ENCODE measurements at places on chromosomes 13 and 19.

- peak; percentile 19 for DNase-seq
Measured at GRCh38 chr13:29886446-29886845, 36.0 kb upstream of the UBL3 start.

GRCh38 chr13:50370303-50370950 lies 355.2 kb downstream of the KCNRG start:
- DNase-seq, result no peak

DNA sequence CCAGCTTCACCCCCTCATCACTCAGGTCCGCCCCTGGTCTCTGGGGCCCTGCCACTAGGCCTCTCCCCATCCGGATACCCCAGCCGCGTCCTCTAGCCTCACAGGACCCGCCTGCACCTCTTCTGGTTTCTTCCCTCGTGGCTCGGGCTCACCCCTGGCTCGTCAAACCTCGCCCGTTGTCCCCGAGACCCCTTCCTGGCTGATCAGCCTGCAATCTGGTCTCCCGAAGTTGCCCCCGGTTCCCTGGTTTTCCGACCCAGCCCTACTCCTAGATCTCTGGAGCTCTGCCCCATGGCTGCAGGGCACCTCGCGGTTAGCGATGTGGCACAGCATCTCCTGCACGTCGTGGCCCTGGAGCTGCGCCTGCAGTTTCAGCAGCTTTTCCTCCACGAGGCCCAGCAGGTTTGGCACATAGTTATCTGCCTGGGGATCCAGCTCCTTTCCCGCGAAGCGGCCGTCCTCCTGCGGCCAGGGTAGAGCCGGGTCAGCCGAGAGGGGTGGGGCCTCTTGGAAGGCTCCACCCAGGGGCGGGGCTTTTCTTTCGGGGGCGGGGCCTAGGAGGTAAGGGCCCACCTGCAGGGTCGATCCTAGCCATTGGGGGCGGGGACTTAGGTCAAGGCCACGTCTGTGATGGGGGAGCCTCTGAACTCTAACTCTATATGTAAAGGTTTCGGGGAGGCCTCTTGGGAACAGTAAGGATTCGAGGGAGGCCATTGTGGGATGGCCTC lies 2.4 kb upstream of the RGL3 start:
- DNase-seq, result peak; percentile 23

DNA sequence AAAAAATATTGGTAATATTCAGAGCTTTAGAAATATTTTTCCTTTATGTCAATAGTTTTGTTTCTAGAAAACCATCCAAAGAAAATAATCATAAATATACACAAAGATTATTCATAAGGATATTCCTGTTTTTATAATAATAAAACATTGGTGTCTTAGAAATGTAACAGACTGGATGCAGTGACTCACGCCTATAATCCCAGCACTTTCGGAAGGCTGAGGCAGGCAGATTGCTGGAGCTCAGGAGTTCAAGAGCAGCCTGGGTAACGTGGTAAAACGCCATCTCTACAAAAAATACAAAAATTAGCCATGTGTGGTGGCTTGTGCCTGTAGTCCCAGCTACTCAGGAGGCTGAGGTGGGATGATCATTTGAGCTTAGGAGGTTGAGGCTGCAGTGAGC lies 106.8 kb downstream of the DHRS12 start:
- DNase-seq, result no peak

DNA sequence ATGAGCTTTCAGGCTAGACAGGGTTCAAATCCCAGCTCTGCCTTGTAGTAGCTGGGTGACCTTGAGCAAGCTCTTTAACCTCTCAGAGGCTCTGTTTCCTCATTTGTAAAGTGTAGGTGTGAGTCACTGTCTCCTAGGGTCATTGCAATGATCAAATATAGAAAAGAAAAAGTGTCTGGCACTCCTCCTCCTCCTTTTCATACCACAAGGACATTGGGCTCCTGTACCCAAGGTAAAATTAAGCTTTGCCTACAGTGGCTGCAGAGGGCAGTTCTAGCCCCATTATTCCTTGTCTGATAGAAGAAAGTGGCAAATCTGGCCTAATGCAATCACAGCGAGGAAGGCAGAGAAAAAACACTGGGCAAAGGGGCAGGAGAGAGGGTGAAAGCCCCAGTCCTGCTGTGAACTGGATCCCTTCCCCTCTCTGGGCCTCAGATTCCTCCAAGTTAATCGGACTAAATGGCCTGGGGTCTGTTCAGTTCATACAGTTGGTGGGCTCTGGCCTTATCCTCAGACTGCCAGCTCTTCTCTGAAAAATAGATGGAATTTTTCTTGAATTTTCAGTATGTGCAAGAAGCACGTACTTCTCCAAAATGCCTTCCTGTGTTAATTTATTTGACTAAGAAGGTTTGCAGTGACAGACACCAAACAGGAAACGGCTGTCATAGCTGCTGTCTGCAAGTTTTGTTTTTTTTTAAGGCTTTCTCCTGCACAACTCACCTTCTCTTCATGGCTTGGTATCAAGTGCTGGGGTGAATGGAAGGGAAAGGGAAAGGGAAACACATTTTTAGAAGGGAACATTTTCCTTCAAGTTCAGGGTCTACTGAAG lies 35.3 kb downstream of the RGCC start:
- DNase-seq, result no peak
